ENCODE measurements at places on chromosomes 1 and 21.

- no peak for DNase-seq
Measured at GRCh38 chr1:202589190-202589930, 120.9 kb downstream of the SYT2 start.

- DNase-seq = no peak
Measured at GRCh38 chr1:214122110-214122509, 134.3 kb downstream of the PROX1 start.

- no peak for DNase-seq
Measured at GRCh38 chr1:43949678-43950077, 2.9 kb downstream of the IPO13 start.

- DNase-seq = no peak
Measured at GRCh38 chr21:37119421-37120218, 46.6 kb downstream of the TTC3 start.

DNA sequence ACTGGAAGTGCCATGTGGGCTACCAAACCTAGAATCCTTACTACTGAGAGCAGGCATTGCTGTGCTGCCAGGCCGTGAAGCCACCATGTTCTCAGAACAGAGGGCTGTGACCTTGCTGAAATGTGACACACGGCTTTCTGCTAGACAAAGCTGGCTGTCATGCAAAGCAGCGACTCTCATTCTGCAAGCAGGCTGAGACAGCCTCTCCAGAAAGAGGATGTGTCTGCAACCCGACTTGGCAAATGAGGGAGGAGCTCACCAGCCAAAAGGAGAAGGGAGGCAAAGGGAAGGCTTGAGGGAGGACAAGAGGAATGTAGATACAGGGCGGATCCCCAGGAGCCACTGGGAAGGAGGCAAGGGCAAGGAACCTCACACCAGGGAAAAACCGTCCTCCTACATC lies 85.7 kb upstream of the KRTAP19-8 start:
- DNase-seq = no peak

DNA sequence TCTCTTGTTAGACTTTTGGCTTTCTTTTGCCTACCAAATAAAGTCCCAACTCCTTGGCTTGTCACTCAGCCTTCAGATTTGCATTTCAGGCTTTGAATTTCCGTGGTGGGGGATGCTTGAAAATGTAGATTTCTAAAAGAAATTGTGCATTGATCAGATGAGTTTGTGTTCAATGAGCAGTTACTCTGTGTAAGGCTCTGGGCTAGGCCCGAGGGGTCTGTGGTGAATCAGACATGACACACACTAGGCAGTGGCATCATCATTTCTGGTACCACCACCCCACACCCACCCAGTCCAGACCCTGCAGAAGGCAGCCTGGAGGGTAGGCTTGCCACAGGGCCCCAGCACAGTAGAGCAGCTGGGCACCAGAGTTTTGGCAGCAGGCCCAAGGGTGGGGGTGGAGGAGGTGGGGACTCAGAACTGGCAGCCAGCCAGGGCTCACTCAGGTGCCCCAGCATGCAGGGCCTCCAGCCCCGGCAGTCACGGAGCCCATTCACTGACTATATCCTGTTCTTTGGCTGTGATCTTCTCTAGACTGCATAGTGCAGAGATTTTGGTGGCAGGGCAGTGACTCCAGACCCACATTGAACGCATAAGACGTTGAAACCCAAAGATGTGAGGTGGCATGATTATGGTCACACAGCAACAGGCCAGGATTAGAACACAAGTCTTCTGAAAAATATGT lies 97.2 kb upstream of the ARTN start:
- peak; percentile 4 for DNase-seq

- no peak for DNase-seq
Measured at GRCh38 chr1:29436181-29436785, 200.0 kb downstream of the PTPRU start.

DNA sequence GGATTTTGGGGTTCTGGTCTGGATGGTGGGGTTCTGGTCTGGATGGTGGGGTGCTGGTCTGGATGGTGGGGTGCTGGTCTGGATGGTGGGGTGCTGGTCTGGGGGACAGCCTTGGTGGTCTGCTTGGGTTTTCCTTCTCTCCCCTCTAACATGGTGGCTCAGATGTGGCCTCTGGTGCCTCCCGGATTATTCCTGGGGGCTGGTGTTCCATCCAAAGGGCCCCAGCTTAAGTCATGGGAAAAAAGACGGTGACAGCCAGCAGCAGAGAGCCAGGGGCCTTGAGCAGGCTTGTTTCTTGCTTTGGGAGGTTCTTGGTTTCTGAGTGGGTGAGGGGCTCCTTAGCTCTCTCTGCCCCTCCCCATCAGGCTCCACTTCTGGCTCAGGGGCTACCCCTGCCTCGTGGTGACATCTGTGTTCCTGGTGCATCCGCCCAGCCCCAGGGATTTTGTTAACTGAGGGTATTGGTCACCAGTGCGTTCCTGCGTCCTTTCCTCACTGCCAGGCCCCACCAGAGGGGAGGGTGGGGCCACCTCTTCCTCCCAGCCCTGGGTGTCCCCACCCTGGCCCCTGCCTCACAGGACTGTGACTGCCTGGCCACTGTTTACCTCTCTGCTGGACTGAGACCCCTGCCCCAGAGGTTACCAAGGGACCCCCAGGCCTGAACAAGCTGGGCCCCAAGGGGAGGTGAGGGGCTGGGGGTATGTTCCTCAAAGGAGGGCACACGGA lies 43.2 kb upstream of the ACTRT2 start:
- no peak for DNase-seq

DNA sequence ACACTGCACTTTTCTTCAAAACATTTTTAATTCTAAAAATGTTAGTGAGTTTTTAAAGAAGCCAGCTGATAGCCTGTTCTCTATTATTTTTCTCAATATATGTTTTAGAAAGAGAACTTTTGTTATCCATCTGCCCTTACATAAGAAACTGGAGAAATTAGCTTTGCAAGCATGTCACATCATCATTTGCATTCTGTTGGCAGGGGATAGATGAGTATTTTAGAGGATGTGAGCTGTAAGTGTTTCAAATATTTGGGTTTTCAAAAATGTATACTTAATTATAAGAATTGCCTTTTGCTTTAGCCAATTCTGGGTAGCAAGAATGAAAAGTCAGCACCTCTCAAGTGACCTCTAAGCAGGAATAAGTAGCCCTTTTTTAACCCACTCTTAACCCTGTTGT lies 7.4 kb downstream of the NFIA start:
- DNase-seq = no peak

DNA sequence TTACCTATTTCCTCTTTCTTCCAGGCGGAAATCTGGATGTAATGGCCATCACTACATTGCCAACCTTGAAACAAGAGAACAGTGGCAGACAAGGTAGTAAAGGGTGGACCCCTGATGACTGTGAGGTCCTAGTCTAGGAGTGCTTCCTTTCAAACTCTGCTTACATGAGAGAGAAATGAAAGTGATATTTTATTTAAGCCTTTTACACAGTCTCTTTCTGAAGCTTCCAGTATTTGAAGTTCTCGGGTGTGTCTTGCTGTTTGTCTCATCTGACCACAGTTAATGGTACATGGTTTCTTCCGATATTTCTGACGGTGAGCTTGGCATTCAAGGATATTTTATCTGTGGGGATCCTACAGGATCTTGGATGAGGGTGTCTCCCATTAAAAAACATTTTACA lies 215.2 kb downstream of the SLC45A1 start:
- no peak for DNase-seq

- no peak for DNase-seq
Measured at GRCh38 chr21:17368748-17369363, 144.0 kb upstream of the CXADR start.

DNA sequence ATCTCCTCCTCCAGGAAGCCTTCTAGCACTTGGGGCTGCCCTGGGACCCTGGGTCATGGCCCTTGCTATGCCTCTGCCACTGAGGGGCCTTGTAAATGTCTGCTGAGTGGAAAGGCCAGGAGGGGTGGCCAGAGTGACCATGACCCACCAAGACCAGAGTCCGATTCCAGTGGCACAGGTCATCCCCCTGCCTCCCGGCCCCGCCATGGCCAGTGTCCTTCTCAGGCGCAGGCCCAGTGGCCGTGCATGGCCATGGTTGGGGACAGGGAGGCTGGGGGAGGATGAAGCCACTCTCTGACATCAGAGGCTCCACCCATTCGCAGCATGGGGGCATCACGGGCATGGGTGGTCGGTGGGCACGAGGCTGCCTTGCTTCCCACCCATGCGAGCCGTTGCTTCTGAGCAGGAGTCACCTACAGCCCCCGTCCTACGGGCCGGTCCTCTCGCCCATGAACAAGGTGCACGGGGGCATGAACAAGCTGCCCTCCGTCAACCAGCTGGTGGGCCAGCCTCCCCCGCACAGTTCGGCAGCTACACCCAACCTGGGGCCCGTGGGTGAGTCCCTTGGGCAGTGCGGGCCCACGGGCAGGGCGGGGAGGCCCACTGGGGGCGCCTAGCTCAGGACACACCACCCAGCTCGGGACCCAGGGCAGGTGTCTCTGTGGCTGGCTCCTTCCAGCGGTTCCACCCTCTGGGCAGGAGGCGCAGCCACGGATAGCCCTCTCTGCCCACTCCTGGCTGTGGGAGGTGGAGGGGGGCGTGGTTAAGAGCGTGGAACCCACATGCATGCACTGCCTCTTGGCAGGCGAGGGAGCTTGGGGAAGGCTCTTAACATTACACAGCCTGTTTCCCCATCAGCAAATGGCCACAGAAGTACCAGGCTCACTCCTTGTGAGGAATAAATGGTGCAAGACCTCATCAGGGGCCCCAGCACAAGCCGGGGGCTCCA lies 22.4 kb upstream of the CCDC27 start:
- DNase-seq = no peak

- no peak for DNase-seq
Measured at GRCh38 chr1:224592636-224593582, 23.2 kb upstream of the CNIH3 start.

DNA sequence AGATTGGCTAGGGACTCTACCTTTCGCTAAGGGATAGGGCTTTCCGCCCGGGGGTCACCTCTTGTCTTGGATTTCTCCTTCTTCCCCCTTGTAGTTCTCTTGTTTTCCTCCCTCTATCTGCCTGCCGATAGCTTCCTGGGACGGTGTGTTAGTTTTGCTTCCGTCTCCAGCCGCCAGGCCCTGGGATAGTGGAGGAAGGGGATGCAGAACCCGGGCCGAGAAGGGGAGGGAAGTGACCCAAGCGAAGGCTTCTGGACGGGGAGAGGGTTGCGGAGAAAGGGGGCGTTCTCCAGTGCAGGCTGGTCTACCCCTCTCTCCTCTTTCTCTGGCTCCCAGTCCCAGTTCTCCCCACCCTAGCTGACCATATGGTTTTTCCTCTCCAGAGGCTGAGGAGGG lies 871 bp downstream of the TUFT1 start:
- DNase-seq = no peak

- no peak for DNase-seq
Measured at GRCh38 chr21:26098772-26099397, 71.7 kb downstream of the APP start.

GRCh38 chr1:3746389-3746829 lies 5.8 kb upstream of the CCDC27 start:
- DNase-seq = no peak

DNA sequence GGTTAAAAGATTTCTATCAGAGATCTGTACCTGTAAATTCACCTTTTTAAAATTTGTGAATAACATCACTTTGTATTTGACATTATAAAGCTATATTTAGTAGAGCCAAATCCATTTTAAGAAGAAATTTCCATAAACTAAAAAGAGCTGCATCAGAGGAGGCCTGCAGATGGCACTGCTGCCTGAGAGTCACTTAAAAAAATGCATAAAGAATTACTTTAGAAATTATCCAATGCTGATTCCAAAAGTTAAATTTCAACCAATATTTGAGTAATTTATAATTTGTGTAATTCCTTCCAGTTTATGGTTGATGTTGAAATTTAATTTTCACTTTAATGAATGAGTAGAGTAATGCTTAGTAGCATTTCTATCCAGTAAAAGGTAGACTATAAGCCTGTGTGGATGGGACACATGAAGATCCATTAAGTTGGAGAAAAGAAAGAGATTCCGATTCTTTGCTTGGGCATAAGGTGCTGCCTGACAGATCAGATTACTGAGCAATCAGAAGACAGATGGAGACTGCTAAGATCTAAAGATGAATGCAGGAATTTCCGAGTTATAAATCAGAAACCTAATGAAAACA lies 20.7 kb upstream of the RPE65 start:
- DNase-seq = no peak

- no peak for DNase-seq
Measured at GRCh38 chr1:77290576-77290975, 8.8 kb downstream of the AK5 start.

DNA sequence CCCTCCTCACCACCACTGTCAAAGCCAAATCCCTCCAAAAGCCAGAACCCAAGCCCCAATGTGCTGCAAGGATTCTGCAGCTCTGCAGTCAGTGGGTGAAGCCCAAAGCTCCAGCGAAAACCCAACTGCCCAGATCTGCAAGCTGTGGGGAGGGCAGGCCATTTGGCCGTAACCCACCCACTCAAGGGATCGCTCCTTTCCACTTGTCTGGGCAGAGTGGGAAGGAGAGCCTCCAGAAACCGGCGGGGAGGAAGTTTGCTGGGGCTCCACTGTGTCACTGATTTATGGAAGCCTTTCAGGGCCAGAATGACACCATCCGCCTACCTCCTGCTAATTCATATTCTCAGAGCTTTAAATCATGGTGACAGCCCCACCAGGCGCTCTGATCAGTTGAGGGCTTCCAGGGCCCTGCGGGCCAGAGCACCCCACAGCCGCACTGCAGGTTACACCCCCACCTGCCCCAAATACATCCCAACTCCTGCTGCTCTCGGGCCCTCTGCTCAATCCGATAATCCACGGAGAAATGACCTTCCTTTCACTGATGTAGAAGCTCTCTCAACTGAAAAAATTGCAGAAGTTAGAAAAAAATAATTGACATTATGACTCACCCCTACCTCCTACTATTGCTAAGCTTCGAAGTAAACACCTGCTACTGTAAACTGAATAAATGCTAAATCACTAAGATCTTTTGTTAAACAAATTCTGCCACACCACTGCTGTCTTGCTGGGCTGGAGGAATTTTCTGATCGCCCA lies 40.6 kb upstream of the RAB4A start:
- DNase-seq = no peak

- no peak for DNase-seq
Measured at GRCh38 chr1:55833529-55834091, 618.4 kb upstream of the USP24 start.

- DNase-seq = no peak
Measured at GRCh38 chr1:226429858-226430715, 22.2 kb upstream of the PARP1 start.

GRCh38 chr1:147377263-147378246 lies 135.1 kb downstream of the CHD1L start:
- DNase-seq = no peak

- DNase-seq = no peak
Measured at GRCh38 chr21:36510911-36511310, 31.0 kb upstream of the CLDN14 start.

DNA sequence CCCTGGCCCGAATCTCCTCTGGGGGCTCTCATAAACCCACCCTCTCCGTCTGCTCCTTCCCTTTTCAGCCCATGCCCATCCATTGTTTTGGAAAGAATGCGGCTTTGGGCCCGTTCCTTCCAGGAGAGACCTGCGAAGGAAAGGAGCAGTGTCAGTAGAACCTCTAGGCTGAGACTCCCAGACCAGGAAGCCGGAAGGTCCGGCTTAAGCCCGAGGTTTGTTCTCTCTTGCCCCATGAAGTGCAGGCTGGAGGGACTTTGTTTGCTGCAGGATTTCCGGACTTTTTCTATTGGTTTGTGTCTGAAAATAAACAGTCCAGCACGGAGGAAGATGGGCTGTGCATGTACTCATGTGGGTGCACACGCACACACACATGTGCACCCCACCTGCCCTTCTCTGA lies 49.8 kb downstream of the ELK4 start:
- no peak for DNase-seq

GRCh38 chr1:56374026-56374974 lies 205.1 kb downstream of the PLPP3 start:
- no peak for DNase-seq
